ENCODE measurements at places on chromosomes 2 and 18.

DNA sequence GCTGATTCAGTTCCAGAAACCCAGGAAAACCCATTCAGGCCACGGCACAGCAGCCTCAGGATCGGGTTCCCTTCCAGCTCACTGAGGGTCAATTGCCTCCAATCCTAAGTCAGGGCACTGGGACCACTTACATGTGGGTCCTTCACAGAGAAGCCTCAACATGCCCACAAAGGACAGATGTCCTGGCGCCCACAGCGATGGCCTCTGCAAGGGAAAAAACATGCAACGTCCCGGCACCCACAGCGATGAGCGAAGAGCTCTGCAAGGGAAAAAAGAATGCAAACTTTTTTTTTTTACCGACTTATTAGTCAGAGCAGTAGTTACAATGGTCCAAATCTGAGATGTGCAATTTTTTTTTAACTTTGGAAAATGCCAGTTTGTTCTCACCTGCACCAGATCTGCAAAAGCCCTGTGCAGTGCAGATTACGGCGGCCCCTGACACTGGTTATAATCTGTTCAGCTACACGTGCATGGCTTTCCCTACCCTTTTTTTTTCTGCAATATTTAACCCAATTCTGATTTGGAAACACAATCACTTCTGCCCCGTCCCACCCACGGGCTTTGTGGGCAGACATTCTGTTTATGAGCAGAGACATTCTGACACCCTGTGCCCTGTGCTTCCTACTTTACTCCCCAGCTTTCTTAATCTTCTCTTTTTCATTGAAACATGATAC lies 159.3 kb upstream of the SALL3 start:
- no peak for DNase-seq
- H3K4me3 ChIP-seq = no peak overlapping the region
- H3K36me3 ChIP-seq = no peaks in the 10 kb centered on the region
- H3K4me1 ChIP-seq = no peaks in the 10 kb centered on the region

- H3K4me1 ChIP-seq = peaks cover 30% of the 10 kb centered on the region
- no peaks in the 10 kb centered on the region for H3K36me3 ChIP-seq
- no peak overlapping the region for H3K4me3 ChIP-seq
- DNase-seq = no peak
- H3K27ac ChIP-seq = no peak overlapping the region
Observed at GRCh38 chr2:58970365-58970764, 729.2 kb upstream of the FANCL start.

DNA sequence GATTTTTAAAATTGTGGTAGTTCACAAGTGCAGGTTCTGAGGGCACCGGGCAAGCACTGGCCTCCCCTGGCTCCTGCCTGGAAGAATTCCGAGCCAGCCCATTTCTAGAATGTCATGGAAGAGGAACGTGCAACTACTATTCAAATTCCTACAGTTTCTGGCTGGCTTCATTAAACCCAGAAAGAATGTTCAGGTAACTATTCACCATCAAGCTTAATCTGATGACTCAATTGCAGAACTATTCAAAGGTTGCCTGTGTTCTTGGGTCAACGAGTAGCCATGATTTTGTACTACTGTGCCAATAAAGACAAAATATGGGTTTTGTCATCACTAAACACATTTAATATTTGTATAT lies 14.3 kb upstream of the MFF start:
- peaks cover 11% of the 10 kb centered on the region for H3K4me1 ChIP-seq
- peak overlapping the region; percentile 19 for H3K27ac ChIP-seq
- DNase-seq = peak; percentile 27
- H3K36me3 ChIP-seq = no peaks in the 10 kb centered on the region
- H3K4me3 ChIP-seq = no peak overlapping the region

- H3K4me1 ChIP-seq = no peaks in the 10 kb centered on the region
- H3K4me3 ChIP-seq = no peak overlapping the region
- no peak overlapping the region for H3K27ac ChIP-seq
- no peaks in the 10 kb centered on the region for H3K36me3 ChIP-seq
- no peaks in the 10 kb centered on the region for H3K27me3 ChIP-seq
Observed at GRCh38 chr2:204863336-204863735, 318.1 kb downstream of the PARD3B start.

DNA sequence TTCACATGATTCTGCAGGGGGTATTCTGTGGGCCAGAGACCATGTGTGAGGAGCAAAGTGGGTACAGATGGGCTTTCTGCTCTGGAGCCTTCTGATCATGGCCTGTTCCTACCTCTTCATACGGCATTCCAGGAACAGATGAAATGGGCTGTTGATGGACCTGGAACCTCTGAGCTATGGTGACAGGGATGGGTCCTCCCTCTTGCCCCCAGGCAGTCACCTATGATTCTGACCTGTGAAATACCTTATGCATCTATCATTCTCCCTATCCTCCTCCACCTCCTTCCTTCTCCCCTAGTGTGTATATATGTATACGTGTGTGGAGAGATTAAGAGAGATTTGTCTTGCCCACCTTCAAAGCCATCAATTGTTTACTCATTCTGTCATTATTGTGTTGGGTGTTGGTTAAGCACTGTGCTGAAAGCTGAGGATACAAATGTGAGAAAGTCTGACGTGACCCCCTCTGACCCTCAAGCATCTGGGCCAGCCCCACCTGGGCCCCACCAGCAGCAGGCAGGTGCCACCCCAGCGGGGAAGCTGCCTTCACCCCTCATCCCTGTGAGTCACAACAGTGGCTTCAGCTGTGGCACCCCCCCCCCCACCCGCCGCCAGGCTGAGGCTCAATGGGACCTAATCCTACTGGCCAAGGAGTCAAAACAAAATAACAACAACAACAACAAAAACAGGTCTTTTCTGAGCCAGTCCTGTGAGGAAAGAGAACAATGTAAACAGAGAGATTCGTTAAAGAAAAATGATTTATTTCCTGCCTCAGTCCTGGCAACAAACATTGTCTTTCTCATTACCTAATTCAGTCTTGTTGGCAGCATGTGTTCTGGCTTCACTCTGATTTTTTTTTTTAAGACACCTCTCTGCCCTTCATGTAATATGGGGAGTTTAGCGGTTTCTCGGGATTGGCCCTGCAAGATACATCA lies 103.8 kb upstream of the CDC42EP3 start:
- DNase-seq = peak; percentile 67
- H3K4me3 ChIP-seq = peak overlapping the region; percentile 13
- H3K4me1 ChIP-seq = peaks cover 38% of the 10 kb centered on the region
- peak overlapping the region; percentile 64 for H3K27ac ChIP-seq
- H3K27me3 ChIP-seq = no peaks in the 10 kb centered on the region

DNA sequence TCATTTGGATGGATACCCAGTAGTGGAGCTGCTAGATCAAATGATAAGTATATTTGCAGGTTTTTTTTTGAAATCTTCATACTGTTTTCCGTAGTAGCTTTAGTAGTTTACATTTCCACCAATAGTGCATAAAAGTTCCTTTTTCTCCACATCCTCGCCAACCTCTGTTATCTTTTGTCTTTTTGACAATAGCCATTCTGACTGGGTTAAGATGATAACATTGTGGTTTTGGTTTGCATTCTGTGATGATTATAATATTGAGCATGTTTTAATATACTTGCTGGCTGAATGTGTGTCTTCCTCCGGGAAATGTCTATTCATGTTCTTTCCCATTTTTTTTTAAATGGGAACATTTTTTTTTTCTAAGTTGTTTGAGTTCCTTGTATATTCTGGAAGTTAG lies 260.0 kb downstream of the GULP1 start:
- H3K4me3 ChIP-seq = no peak overlapping the region
- H3K4me1 ChIP-seq = no peaks in the 10 kb centered on the region
- H3K27ac ChIP-seq = no peak overlapping the region
- H3K36me3 ChIP-seq = no peaks in the 10 kb centered on the region
- H3K27me3 ChIP-seq = no peaks in the 10 kb centered on the region

Measured in MCF 10A (cell line).